Fibroblast of the aortic adventitia (primary cell): ENCODE measurements at places on chromosomes 1 and 21. TPM values are rescaled to one million over a fixed set of nuclear protein-coding genes. Genes with fewer than 3 reads are reported as not detected.

The GPX7 gene
- total RNA-seq: 10.8 and 31.0 TPM in 2 replicates

The APOBEC4 gene
- not detected in 2 replicates for total RNA-seq

The TTC24 gene
- total RNA-seq: not detected in 2 replicates

The CELA2B gene
- not detected in 2 replicates for total RNA-seq

The FASLG gene
- not detected in 2 replicates for total RNA-seq

The SH2D1B gene
- total RNA-seq: under 0.01 TPM in 1 of 2 replicates, not detected in the other

The IFI44 gene
- total RNA-seq: 14.2 and 66.6 TPM in 2 replicates

The CCDC27 gene
- total RNA-seq: not detected in 2 replicates

The OLIG1 gene
- not detected in 2 replicates for total RNA-seq

The KIAA0319L gene
- 36.2 and 55.7 TPM in 2 replicates for total RNA-seq

The SYT11 gene
- total RNA-seq: 19.5 and 48.6 TPM in 2 replicates

The RCC2 gene
- 40.1 and 46.0 TPM in 2 replicates for total RNA-seq

The UBL4B gene
- not detected in 2 replicates for total RNA-seq

The LIN28A gene
- total RNA-seq: not detected in 2 replicates

The PPP2R5A gene
- 23.7 and 31.6 TPM in 2 replicates for total RNA-seq

The LAX1 gene
- 0.74 TPM in 1 of 2 replicates, not detected in the other for total RNA-seq

The RBP7 gene
- not detected in 2 replicates for total RNA-seq

The VSIG8 gene
- total RNA-seq: not detected in 2 replicates

The KIRREL1 gene
- total RNA-seq: 96.8 and 96.9 TPM in 2 replicates

The RABGAP1L gene
- 39.9 and 154 TPM in 2 replicates for total RNA-seq

The NUP210L gene
- 0.09 TPM in 1 of 2 replicates, not detected in the other for total RNA-seq

The ATF3 gene
- total RNA-seq: 4.2 and 5.2 TPM in 2 replicates

The TCEANC2 gene
- 5.4 and 5.5 TPM in 2 replicates for total RNA-seq

The AP4B1 gene
- 10.9 and 15.4 TPM in 2 replicates for total RNA-seq

The NUDT4B gene
- total RNA-seq: 72.0 and 77.5 TPM in 2 replicates

The REN gene
- total RNA-seq: not detected in 2 replicates

The DSCAM gene
- not detected in 2 replicates for total RNA-seq

The OR2T11 gene
- total RNA-seq: not detected in 2 replicates

The RCAN1 gene
- 30.5 and 39.7 TPM in 2 replicates for total RNA-seq

The TLR5 gene
- 0.36 TPM in 1 of 2 replicates, not detected in the other for total RNA-seq

The SYT2 gene
- not detected in 2 replicates for total RNA-seq

The COPA gene
- 220 and 248 TPM in 2 replicates for total RNA-seq

The SYT14 gene
- 0.08 and 35.0 TPM in 2 replicates for total RNA-seq

The KCNE2 gene
- not detected in 2 replicates for total RNA-seq

The MYBPH gene
- total RNA-seq: 0.08 TPM in 1 of 2 replicates, not detected in the other

The TNFSF4 gene
- total RNA-seq: 0.49 and 2.0 TPM in 2 replicates

The TMPRSS3 gene
- total RNA-seq: not detected in 2 replicates

The TIE1 gene
- 0.81 and 5.2 TPM in 2 replicates for total RNA-seq

The S100A2 gene
- total RNA-seq: 3.3 TPM in 1 of 2 replicates, not detected in the other

The RAB42 gene
- total RNA-seq: 1.6 and 3.4 TPM in 2 replicates

The MX1 gene
- 3.2 and 30.7 TPM in 2 replicates for total RNA-seq

The ST6GALNAC3 gene
- total RNA-seq: 0.74 and 3.1 TPM in 2 replicates

The LRRC53 gene
- total RNA-seq: not detected in 2 replicates

The PLPPR5 gene
- total RNA-seq: 0.09 TPM in 1 of 2 replicates, not detected in the other

The GPR25 gene
- total RNA-seq: not detected in 2 replicates

The CACHD1 gene
- total RNA-seq: 7.3 and 11.6 TPM in 2 replicates

The S100A8 gene
- not detected in 2 replicates for total RNA-seq

The RPE65 gene
- total RNA-seq: not detected in 2 replicates

The LCE1A gene
- not detected in 2 replicates for total RNA-seq

The S100A9 gene
- not detected in 2 replicates for total RNA-seq

The FCGR1A gene
- total RNA-seq: not detected in 2 replicates

The ZNF648 gene
- total RNA-seq: not detected in 2 replicates

The PRAMEF9 gene
- total RNA-seq: not detected in 2 replicates

The PGLYRP3 gene
- total RNA-seq: not detected in 2 replicates

The INSRR gene
- 0.08 TPM in 1 of 2 replicates, not detected in the other for total RNA-seq

The MANEAL gene
- 0.65 and 0.99 TPM in 2 replicates for total RNA-seq

The WDR64 gene
- not detected in 2 replicates for total RNA-seq

The FAM72C gene
- total RNA-seq: 0.45 TPM in 1 of 2 replicates, not detected in the other
